ENCODE measurements at places on chromosomes 1 and 21. TPM values are rescaled to one million over a fixed set of nuclear protein-coding genes. Genes with fewer than 3 reads are reported as not detected.

- DNase-seq: peak; percentile 74
Measured at GRCh38 chr1:1347663-1348419, 1.4 kb downstream of the DVL1 start.

The LMNA gene
- 478 TPM for total RNA-seq

DNA sequence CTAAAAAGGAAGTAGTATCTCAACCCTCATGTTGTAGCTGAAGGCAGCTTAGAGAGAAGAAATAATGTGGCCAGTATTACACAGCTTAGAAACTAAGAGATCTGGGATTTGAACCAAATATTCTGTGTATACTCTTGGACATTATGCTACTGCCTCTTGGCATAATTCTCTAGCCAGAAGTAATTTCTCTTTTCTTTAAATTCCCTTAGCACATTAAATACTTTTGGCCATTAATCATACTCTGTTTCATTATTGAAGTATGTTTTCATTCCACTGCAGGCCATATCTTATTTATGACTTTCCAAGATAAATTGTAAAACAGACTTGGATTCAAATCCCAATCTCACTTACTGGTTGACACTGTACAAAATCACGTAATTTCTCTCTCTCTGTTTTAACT, 181.3 kb upstream of the SPAG17 start:
- DNase-seq: no peak

GRCh38 chr1:15257309-15257708, 10.3 kb downstream of the FHAD1 start:
- no peak for DNase-seq

GRCh38 chr1:111629190-111629954, 9.8 kb downstream of the RAP1A start:
- no peak for DNase-seq

- no peak for DNase-seq
Measured at GRCh38 chr1:3367376-3367775, 87.1 kb upstream of the ARHGEF16 start.

DNA sequence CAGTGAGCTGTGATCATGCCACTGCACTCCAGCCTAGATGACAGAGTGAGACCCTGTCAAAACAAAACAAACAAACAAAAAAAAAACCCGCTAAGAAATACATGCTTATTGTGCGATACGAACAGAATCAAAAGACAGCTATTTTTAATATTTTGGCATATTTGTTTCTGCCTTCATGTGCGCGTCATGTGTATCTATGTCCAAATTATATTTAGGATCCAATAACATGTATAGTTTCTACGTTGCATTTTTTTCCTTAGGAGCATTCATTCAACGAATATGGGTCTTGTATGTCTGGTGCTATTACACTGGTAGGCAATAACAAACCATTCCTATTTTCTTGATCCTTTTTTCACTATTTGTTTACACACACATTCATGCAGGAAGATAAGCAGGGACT, 1.8 kb downstream of the CD46 start:
- no peak for DNase-seq

GRCh38 chr1:153354515-153355193, 3.0 kb upstream of the S100A9 start:
- no peak for DNase-seq

The SPATA45 gene
- total RNA-seq: not detected

DNA sequence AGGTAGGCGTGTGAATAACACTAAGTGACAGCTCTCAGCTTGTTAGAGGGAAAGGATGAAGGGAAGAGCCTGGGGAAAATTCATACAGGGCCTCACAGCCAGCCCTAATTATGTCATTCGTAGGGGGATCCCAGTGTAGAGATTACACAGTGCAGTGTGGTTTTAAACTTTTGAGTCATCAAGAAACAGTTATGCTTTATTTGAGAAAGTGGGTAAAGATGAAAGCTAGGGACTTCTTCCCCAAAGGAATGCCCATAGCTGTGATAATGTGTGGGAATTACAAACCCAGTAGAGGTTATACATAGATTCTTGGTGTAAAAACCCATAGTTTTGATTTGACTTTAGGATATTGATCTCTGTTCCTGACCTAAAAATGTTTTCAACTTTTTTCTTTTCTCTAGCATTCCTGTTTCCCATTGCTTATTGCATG, 1.9 kb downstream of the TTF2 start:
- DNase-seq: no peak

The DDAH1 gene
- 93.0 TPM for total RNA-seq

GRCh38 chr1:43850591-43851233, 82.9 kb upstream of the ARTN start:
- no peak for DNase-seq

DNA sequence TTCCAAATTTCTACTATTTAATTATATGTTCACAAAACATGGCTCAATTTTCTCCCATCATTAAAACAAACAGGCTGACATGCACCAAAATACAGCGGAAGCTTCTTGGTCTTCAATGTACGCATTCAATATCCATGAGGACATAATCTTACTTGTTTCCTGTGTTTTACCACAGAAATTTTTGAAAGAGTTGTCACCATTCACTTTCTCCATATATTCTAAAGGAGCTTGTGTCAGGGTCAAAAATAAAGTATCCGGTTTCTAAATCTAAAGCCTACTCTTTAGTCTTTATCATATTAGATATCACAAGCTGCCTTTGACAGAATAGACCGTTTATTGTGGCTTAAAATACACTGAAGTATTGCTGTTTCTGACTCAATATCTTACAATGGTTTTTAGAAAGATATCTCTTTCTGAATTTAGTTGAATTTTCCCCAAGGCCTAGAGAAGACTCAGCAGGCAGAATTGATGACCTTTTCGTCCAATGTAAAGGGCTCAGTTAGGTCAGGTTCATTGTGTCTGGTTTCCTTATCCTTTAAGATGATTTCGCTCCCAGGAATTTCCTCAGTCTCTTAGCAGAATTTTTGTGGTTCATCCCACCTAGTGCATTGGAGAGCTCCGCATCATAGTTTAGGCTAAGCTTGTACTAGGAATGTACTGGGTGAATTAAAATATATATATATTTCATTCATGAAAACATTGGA, 717.2 kb downstream of the NCAM2 start:
- no peak for DNase-seq

The RSPO1 gene
- 0.78 TPM for total RNA-seq
